ENCODE measurements at places on chromosomes 6 and 20.

DNA sequence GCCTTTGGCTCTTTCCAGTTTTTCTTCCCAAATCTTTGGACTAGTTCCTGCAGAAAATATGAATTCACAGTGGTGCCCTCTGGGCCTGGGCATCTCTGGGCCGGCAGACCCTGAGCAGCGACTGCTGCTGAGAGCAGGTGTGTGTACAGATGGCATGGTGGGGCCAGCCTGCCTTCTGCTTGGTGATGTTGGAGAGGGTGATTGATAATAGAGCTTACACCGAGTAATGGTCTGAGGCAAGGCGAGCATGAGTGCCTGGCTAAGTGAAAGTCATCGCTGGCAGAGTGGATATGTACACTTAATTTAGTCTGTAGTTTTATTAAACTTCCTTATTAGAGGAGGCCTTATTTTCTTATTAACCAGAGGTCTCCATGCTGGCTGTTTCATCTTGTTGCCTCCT lies 156.9 kb downstream of the CDKAL1 start:
- DNase-seq: no peak

DNA sequence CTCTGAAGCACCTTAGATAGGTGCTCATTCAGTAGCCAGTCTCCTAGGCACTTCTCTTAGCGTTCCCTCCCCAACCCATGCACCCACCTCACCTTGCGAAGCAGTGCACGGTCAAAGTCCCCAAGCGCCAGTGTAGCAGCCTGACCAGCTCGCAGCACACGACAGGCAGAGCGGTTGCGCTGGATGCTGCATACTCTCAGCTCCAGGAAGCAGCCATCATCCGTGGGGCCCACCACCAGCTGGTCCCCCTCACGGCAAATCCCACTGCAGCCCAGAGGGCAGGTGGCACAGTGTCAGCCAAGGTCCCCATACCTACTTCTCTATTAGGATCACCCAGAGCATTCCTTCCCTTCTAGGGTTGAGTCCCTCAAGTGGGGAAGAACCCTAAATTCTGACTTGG lies 6.5 kb downstream of the GTPBP2 start:
- no peak for DNase-seq

- DNase-seq: no peak
These were observed 1.7 kb downstream of the JAG1 start for GRCh38 chr20:10671919-10672623.

DNA sequence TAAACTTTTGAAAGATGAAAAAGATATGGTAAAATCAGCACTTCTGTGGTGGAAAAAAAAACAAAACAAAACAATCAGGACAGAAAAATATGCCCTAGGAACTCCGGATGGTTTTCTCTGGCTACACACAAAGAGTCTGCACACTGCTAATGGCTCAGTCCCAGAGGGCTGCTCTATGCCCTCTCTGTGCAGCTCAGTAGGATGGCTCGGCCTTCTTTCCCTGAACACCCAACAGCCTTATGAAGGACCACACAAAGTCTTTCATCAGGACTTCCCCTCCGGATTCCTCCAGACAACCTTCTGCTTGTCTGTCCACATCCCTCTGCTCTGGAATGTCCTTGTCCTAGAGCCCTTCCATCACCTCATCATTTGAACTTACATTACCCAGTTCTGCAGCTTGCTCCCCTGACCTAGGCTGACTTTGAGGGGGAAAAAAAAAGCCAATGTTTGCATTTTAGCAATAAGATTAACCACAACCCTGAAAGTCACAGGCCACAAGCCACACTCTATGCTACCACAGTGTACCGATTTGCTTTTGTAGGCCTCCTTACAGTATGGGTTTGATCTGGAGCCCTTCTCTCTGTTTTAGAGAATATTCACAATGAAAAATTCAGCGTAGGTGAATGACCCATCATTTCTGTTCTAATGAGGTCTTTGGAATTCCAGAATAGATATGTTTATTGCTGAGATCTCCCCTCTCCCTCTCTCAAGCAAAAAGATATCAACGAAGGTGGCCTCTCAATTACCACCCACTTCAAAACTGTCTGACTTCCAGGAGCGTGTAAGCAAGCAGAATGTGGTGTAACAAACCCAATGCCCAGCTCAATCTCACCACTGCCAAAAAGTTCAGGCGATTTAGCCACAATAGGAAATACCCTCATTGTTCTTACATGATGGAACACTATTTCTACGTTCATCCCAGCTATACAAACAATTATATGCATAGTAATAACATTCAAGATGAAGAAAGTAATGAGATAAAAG lies 164.0 kb downstream of the GMDS start:
- DNase-seq: no peak

DNA sequence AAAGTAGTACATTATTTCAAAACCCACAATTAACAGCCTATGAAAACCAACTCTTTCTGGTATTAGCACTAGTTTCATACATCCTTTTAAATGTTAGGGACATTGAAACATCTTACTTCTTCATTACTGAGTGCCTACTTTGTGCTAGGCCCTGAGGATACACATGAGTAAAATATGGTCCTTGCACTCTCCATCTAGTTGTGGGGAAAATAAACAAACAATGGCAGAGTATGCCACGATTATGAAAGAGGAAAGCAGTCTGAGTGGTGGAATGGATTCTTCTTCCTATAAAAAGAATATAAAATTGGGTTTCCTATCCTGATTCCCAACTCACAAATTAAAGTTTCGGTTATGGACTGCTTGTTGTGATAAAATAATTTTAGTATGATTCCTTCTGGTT lies 84.9 kb downstream of the ATXN1 start:
- no peak for DNase-seq

DNA sequence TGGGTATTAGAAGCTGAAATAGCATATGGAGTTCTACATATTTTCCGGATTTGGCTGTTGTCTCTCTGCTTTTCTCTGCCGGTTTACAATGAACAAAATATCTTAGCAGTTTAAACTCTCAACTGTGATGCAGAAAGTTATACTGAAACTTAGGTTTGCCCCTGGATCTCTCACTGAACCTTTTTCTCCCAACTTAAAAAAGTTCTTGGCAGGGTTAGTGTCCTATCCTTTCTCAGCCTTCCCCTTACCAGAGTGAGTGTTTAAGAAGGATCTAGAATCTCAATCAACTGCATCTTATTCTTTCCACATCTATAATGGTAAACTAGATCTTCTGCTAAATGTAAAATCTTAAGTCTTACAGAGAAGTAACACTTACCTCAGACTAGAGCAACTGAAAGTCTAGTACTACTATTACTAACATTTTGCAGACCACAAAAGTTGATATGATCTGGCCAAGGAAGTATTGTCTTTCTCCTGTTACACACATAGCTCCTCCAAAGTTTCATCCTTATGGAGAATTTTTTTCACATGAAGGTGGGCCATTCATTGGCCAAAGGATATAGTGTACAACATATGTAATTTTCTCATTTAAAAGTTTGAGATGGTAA lies 392.3 kb upstream of the RUNX2 start:
- DNase-seq: no peak

DNA sequence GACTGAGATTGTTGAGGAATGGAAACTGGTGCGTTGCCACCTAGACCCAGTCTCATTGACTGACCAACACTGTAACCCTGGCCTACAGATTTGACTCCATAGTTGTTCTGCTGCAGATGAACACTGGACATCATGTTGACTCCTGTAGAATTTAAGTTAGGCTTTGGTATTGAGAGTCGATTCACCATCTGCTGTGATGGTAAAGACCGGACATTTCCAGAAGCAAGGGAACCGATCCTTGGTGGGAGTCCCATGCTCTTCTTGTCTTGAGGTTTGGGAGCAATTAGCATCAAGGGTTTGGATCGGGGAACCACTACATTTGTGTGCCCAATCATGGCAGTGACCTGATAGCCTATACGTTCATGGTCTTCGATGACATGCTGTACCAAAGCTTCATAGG lies 37.6 kb downstream of the ADNP start:
- DNase-seq: no peak

DNA sequence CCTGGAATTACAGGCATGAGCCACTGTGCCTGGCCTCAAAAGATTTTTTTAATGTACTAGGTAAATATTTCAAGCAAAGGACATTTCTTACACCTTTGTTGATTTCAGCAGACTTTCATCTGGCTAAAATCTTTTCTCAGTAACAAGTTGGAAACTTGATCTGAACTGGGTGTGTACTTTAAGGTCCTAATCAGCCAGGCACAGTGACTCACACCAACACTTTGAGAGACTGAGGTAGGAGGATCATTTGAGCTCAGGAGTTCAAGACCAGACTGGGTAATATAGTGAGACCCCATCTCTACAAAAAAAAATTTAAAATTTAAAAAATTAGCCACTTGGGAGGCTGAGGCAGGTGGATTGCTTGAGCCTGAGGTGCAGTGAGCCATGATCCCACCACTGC lies 7.0 kb upstream of the RALGAPA2 start:
- DNase-seq: no peak

DNA sequence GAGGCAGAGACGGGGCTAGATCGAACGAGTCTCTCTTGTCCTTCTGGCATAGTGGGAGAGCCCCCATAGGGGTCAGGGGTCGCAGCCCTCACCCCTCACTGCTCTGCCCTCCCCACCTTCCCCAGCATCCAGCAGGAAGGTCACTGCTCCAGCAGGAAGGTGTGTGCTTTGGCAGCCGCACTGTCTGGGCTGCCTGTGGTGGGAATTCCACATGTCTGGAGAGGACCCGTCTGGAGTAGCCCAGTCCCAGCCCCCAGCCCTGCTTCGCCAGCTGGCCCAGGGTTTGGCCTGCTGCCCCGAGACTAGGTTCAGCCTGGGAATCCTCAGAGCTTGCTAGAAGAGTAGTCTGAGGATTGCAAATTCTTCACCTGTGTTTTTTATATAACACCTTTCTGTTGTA lies 2.5 kb upstream of the R3HDML start:
- no peak for DNase-seq

GRCh38 chr6:138001750-138002349 lies 105.4 kb downstream of the PERP start:
- DNase-seq: peak; percentile 35

- DNase-seq: no peak
These were observed 127.0 kb downstream of the MAFB start for GRCh38 chr20:40562031-40562430.

- no peak for DNase-seq
These were observed 39.2 kb downstream of the SAMD3 start for GRCh38 chr6:130183271-130184222.

GRCh38 chr6:107560657-107561056 lies 70.7 kb downstream of the SOBP start:
- DNase-seq: no peak

DNA sequence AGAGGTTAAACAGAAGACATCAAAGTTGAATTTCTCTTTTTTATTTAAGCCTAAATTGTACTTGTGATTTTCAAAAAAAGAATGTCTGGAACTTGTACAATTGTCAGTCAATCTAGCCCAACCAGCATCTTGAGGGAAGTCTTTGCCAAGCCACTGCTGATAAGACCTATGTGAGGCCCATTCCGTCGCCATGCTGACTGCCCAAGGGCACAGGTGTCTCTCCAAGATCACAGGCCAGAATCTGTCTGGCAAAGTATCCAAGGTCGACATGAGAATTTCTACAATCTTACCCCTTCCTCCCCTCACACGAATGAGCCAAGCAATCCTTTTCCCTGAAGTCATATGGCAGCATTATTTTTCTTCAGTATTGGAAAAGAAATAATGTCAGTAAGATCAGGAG lies 614.5 kb downstream of the CBLN4 start:
- DNase-seq: no peak

- no peak for DNase-seq
These were observed 41.5 kb upstream of the SRF start for GRCh38 chr6:43129434-43130194.

GRCh38 chr6:88167352-88167937 lies 1.3 kb upstream of the CNR1 start:
- no peak for DNase-seq

DNA sequence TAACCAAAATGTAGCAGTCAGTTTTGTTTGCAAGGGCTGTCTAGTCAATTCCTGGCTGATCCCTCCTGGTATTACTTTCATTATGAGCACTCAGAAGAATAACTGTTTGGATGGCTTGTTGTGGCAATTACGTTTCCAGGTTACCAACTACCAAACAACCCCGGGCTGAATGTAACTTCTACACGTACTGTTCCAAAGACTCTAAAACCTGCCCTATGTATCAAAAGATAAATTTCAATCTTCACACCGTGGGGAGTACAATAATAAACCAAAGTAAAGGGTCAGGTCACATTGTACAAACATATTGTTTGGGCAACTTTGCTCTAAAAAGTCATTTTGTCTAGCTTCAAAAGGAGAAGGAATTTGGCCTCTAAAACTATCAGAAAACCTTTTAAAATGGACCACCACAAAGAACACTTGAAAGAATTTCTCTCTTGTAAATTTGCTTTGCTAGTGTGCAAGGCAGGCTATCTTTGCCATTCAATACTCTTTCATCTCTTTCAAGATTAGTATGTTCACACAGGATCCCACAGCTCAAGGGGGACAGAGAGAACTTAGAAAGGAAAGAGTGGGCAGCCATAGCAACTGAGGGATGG lies 27.6 kb downstream of the DCDC2 start:
- no peak for DNase-seq

DNA sequence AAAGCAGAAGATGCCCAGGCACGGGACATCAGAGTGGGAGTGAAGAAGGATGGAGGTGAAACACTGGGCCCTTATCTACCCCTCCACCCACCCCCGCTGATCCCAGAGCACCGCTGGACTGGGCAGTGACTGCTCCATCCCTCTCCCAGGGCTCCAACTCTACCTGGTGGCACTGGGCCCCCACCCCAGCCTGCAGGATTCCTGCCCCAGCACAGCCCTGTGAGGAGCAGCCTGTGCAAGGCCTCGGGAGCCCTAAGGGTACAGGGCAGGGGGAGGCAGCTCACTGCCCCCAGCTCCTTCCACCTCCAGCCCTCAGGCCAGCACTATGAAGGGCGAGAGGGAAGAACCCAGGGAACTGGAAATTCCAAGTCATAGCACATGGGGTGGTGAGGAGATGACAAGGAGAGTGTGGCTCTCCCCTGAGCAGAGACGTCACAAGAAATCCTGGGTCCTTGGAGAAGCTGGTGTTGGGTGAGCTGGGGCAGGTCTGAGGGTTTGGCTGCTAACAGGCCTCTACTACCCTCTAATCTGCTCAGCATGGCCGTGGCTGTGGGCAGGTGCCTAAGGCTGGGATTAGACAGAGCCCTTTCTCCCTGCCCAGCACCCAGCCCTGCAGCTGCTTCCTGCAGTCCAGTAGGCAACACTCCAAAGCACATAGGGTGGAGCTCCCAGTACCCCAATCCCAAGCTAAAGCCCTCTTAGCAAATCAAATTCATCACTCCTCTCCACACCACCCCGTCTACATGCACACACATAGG lies 3.5 kb downstream of the CST3 start:
- no peak for DNase-seq

- DNase-seq: no peak
These were observed 241.9 kb downstream of the EPHA7 start for GRCh38 chr6:93177438-93177837.
